Right kidney (tissue), 9 donors: ENCODE measurements at places on chromosomes 1 and 21.
A peak's percentile ranks its signal among the peaks of the same experiment; 100 is the strongest.

DNA sequence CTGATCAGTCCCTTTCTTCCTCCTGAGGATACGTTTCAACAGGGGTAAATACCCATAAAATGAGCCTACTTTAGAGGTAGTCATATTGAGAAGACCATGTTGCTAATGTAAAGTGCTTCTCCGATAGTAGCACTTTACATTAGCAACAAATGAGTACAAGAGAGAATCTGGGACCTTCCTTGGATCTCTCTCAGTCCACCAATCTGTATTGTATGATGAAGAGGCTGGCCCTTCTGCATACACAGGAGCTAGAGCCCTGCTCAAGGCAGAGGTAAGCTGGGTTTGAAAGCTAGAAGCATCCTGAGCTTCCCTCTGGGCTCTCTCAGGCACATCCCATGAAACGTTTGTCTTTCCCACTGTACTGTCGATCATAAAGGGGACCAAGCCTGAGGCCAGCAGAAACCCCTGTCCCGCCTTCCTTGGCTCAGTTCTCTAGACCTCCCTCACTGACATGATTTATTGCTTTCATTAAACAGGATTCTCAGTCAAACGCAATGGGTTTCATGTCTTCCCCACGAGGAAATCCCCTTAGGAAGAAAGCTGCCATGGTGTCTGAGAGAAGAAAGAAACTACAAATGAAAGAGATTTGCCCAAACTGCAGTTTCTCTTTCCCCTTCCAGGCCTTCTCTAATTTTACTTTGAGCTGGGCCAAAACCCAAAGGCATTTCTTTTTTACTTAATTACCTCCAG lies 62.8 kb upstream of the BCAR3 start:
- no peak for DNase-seq

- DNase-seq = no peak
Observed at GRCh38 chr21:45300786-45301520, 13.3 kb upstream of the POFUT2 start.

- peak; percentile 20 for DNase-seq
Observed at GRCh38 chr1:10975567-10976326, 36.7 kb upstream of the TARDBP start.

DNA sequence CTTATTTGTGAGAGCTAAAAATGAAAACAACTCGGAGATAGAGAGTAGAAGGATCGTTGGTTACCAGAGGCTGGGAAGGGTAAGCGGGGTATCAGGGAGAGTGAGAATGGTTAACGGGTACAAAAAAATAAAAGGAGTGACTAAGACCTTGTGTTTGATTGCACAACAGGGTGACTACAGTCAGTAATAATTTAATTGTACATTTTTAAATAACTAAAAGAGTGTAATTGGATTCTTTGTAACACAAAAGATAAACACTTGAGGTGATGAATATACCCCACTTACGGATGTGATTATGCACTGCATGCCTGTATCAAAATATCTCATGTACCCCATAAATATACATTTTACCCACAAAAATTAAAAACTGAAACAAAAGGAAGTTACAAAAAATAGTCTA lies 29.4 kb downstream of the FOXJ3 start:
- DNase-seq = no peak

DNA sequence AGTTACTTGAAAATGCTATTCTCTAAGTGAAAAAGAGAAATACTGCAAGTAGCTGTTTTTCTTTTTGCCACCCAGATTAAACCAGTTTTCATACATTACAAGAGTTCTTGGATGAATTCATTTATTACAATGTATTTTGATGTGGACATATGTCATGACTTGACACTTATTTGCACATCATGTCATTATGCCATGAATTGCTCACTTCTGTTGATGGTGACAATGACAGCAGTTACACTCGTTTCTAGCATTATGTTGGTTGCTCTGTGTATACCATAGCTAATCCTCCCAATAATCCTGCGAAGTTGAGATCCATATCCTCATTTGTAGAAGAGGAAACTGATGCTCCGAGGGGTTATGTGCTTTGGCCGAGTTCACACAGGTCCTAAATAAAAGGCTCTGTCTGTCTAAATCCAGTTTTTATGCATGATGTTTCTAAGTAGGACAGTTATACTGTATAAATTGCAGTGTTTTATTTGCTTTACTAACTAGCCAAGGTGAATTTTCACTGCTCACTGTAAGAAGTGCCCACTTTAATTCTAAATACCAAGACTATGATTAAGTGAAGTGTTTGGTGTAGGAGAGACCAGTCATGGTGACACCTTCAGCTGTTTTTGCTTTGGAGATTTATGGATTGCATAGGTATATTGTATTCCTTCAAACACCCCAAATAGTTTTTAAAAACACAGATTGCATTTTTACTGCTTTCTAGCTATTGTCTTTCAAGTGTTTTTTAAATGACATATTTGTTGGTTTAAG lies 56.7 kb downstream of the PRDM2 start:
- DNase-seq = no peak

GRCh38 chr1:116824631-116825206 lies 70.5 kb downstream of the CD2 start:
- no peak for DNase-seq

DNA sequence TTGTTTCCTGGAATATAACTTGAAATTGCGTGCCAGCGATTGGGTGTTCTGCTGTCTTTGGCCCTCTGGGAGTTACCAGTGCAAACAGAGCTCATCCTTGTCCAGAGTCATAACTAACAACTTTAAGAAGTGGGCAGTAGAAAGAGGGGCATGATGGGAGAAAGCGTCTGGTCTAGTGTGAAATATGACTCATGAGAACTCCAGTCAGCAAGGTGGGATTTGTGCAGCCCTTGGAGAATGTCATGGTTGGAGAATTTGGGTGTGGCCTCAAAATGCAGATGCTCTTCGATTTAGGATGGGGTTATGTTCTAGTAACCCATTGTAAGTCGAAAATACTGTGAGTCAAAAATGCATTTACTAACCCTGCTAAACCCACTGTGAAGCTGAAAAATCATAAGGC lies 12.9 kb downstream of the ATP1B1 start:
- no peak for DNase-seq

- DNase-seq = no peak
Observed at GRCh38 chr1:117118137-117118536, 3.4 kb downstream of the TRIM45 start.

DNA sequence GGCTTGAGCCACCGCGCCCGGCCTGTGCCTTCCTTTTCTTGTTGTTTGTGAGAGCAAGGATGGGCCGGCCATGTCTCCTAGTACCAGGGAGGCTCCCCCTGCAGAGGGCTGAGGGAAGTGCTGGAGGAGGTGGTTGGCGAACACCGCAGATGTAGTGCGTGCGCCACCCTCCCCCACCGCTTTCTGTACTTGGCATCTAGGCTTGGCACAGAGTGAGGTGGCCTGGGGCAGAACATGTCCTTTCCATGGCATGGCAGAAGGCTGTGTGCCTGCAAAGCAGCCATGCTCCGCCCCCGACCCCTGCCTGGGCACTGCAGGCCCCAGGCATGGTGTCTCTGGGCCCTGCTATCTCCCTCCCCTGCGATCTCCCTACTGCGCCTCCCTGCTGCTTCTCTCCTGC lies 30.7 kb downstream of the ALPL start:
- DNase-seq = no peak

DNA sequence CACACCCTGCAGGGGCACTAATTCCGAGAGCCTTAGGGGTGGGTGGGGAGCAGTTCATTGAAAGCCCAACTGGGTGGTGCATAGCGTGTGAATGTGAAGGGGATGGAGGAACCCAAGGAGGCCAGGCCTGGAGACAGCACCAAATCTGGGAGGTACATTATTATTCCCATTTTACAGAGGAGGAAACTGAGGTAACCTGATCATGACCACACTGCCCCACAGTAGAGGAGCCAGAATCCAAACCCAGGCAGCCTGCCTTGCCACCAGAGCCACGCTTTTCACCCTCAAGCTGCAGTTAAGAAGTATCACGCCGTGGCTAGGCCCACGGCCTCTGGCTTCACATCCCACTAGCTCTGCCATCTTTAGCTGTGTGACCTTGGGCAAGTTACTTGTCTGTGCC lies 633 bp upstream of the BSND start:
- no peak for DNase-seq

- no peak for DNase-seq
Observed at GRCh38 chr1:198939956-198940355, 301.1 kb downstream of the PTPRC start.

- no peak for DNase-seq
Observed at GRCh38 chr1:182672487-182672836, 11.9 kb downstream of the RGS8 start.

- no peak for DNase-seq
Observed at GRCh38 chr1:172269644-172270043, 150.8 kb upstream of the C1orf105 start.

DNA sequence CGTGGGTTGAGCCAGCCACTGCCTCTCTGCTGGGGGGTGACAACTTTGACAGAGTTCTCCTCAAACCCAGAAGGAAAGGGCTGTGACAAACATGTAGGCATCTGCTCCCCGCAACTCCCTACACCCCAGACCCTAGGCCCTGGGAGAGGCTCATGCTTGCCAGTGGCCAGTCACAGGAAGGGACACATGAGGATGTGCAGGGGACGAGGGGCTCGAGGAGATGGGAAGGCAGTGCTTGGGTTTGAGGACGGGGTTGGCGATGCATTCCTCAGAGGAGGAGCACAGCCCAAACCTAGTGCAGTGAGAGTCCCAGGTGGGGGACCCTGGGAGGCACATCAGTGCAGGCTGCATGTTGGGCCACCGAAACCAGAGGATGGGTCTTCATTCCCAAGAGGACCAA lies 62.1 kb downstream of the STUM start:
- DNase-seq = no peak

- DNase-seq = no peak
Observed at GRCh38 chr1:58363585-58363984, 182.9 kb downstream of the OMA1 start.
